Smooth muscle cell of bladder (primary cell): ENCODE measurements at places on chromosomes 5 and 9. TPM values are rescaled to one million over a fixed set of nuclear protein-coding genes. Genes with fewer than 3 reads are reported as not detected.

The GIN1 gene
- total RNA-seq: 5.5 and 6.5 TPM in 2 replicates

The SLC34A1 gene
- total RNA-seq: not detected in 2 replicates

The CARTPT gene
- total RNA-seq: not detected in 2 replicates

The CDKN2B gene
- total RNA-seq: 18.5 and 37.2 TPM in 2 replicates

The SLC36A3 gene
- total RNA-seq: not detected in 2 replicates

The GPR150 gene
- total RNA-seq: 0.28 TPM in 2 replicates

The SLC6A19 gene
- not detected in 2 replicates for total RNA-seq
